Muscle of arm (tissue), 14 donors: ENCODE measurements at places on chromosomes 4 and X. TPM values are rescaled to one million over a fixed set of nuclear protein-coding genes. Genes with fewer than 3 reads are reported as not detected.

The ESX1 gene
- polyA plus RNA-seq, result not detected

The TSPAN7 gene
- polyA plus RNA-seq, result 103 TPM

The MORC4 gene
- 47.7 TPM for polyA plus RNA-seq

The RHOXF1 gene
- not detected for polyA plus RNA-seq

The PAGE2B gene
- not detected for polyA plus RNA-seq
